ENCODE measurements at places on chromosomes 6 and 20.

DNA sequence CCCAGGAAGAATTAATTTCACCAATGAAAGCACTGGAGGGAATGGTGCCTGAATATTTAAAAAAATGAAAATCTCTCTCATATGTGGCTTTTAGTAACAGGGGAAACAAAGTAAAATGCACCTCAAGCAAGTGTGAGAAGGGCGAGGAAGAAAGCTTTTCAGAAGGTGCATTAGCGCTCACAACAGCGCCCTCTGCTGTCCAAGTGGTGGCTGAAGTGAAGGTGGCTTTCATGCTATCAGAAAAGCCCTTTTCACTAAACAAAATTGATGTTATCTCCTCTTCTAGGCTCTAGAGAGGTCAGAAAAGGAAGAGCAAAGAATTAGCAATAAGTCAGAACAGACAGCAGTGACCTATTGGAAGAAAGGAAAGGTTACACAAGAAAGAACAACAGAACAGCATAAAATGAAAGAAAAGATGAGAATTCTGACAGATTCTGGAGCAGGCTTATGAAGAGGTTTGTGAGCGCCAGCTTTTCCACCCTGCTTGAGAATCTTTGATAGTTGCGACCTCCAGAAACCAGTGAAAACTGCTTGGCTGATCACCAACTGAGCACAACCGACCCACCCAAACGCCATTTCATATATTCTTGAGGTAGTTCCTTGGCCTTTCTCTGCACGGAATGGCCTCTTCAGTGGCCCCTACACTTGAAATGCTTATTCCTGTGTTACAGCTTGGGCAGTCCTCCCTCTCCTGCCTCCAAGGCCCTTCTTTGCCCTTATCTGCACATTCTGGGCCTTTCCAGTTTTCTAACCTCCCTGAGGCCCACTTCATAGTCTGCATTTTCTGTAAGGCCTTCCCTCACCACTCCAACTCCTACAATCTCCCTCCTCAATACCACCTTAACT lies 45.3 kb downstream of the SMLR1 start:
- DNase-seq: no peak

DNA sequence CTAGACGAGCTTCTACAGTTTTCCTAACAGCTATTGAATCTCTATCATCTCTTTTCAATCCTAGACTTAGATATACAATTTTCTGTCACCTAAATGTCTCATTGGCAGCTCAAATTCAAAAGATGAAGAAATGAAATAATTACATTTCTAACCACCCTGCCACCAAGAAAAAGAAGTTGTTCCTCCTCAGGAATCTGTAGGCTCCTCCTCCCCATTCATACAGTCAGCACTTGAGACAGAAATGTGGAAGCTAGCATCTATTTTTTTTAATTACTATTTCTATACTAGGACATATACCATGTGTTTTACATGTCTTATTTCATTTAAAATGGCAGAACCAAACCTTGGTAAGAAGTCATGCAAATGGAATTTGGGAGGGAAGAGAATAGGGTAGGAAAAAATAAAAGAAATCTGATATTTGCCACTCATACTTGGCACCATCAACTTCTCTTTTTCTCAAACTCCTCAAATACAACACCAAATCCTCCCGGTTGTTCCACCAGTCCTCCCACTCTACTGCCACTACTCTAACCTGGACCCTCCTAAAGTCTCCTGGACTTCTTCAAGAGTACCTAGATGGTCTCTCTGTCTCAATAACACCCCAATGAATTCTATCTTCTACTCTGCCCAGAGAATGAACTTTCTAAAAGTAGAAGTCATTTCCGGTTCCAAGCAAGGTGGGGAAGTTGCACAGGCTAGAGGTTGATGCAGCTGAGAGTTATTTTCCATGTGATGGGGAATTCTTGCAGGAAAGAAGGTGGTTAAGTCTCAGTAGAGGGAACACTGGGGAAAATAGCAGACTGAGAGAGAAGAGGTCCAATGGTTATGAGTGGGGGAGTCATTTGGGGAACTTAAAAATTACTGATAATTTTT lies 54.1 kb downstream of the ATXN1 start:
- no peak for DNase-seq

DNA sequence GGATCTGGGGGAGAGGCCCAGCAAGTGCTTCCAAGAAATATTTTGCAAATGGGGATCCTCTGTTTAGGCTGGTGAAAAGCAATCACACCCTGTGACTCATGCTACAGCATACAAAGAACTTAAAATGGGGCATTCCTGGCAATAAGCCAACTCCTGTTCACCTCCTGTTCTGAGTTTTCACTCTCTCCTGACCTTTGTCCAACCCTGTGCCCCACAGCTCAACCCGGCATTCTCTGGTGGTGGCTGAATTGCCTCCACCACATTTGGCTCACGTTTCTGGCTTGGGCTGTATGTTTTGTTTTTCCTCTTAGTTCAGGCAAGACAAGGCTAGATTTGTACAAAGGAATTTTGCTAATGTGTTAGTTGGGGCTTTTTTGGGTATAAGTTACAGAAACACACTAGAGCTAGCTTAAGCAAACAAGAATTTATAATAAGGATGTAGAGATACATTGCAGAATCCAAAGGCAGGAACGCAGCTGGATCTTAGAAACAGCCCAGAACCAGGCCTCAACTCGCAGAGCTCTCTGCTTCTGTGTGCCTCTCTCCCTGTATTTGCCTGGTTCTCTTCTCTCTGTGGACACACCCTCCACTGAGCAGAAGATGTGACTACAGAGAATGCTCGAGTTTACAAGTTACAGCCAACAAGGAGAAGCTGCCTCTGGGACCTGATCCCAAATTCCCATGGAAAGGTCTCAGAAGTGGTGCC lies 9.4 kb downstream of the ABCC10 start:
- no peak for DNase-seq

DNA sequence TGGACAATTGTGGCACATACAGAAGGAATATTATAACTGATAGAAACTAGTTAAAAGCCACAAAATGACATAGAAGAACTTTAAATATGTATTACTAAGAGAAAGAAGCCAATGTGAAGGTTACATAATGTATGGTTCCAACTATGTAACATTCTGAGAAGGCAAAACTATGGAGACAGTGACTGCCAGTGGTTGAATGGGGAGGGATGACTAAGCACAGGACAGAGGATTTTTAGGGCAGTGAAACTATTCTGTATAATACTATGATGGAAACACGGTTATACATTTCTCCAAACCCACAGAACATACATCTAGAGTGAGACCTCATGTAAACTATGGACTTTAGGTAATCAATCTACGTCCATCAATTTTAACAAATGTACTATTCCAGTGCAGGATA lies 22.4 kb downstream of the SYNCRIP start:
- no peak for DNase-seq

- no peak for DNase-seq
Measured at GRCh38 chr6:163886428-163886827, 471.9 kb downstream of the QKI start.
